ENCODE measurements at places on chromosomes 5 and 9. TPM values are rescaled to one million over a fixed set of nuclear protein-coding genes. Genes with fewer than 3 reads are reported as not detected.

GRCh38 chr9:17528859-17529258 lies 50.0 kb upstream of the SH3GL2 start:
- DNase-seq, result no peak
- H3K4me1 ChIP-seq, result peaks cover 4% of the 10 kb centered on the region
- H3K27ac ChIP-seq, result no peak overlapping the region

Gene MRNIP
- 10.1 TPM for total RNA-seq

- peak; percentile 93 for DNase-seq
- peaks cover 26% of the 10 kb centered on the region for H3K4me1 ChIP-seq
- H3K27ac ChIP-seq, result no peak overlapping the region
- peak overlapping the region; percentile 76 for H3K4me3 ChIP-seq
- H3K27me3 ChIP-seq, result no peaks in the 10 kb centered on the region
Observed at GRCh38 chr9:129664746-129665388, 580 bp upstream of the PRRX2 start.

- no peaks in the 10 kb centered on the region for H3K36me3 ChIP-seq
- H3K27ac ChIP-seq, result no peak overlapping the region
- H3K4me1 ChIP-seq, result peaks cover 4% of the 10 kb centered on the region
- no peaks in the 10 kb centered on the region for H3K27me3 ChIP-seq
- DNase-seq, result no peak
- no peak overlapping the region for H3K4me3 ChIP-seq
Observed at GRCh38 chr9:36677611-36678010, 104.9 kb downstream of the MELK start.

DNA sequence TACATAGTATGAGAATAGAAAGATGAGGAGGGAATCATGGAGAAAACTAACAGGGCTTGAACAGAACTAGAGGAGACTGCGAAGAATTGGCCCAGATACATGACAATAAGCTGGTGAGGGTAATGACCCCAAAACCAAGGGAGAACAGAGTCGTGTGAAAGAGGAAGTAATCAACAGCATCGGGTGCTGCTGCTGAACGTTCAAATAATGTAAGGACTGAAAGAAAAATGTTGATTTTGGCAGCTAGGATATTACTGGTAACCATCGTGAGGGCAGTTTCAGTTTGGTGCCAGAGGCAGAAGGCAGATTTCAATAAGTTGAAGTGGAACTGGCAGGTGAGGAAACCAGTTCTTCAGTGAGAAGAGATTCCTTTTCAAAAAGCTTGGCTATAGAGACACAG lies 66.8 kb upstream of the SMC2 start:
- no peaks in the 10 kb centered on the region for H3K4me1 ChIP-seq
- no peak for DNase-seq
- no peaks in the 10 kb centered on the region for H3K36me3 ChIP-seq
- H3K4me3 ChIP-seq, result peak overlapping the region; percentile 27

DNA sequence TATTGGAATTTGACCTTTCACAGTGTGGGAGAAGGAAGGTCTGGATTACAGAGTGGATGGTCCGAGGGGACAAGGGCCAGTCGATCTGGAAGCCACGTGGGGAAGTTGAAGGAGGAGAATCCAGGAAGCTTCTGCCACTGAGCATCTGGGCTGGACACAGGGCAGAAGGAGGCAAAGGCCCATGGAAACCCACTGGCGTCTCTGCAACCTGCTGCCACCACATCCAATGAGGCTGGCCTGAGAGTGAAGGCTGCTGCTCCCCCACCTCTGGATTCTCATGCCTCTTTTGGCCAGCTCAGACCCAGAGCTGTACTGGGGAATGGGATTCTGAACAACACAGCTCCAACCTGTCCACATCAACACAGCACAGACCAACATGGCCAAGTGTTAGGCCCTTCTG lies 48.9 kb upstream of the BOD1 start:
- H3K27me3 ChIP-seq, result no peaks in the 10 kb centered on the region
- H3K4me3 ChIP-seq, result no peak overlapping the region
- H3K36me3 ChIP-seq, result no peaks in the 10 kb centered on the region
- no peak for DNase-seq

GRCh38 chr5:72380492-72381274 lies 60.5 kb downstream of the PTCD2 start:
- no peaks in the 10 kb centered on the region for H3K27me3 ChIP-seq
- H3K36me3 ChIP-seq, result no peaks in the 10 kb centered on the region
- peaks cover 40% of the 10 kb centered on the region for H3K4me1 ChIP-seq
- DNase-seq, result no peak
- H3K4me3 ChIP-seq, result no peak overlapping the region

GRCh38 chr5:90560771-90561170 lies 2.2 kb downstream of the ADGRV1 start:
- H3K27ac ChIP-seq, result no peak overlapping the region
- H3K36me3 ChIP-seq, result no peaks in the 10 kb centered on the region
- no peak overlapping the region for H3K4me3 ChIP-seq
- H3K27me3 ChIP-seq, result peaks cover 45% of the 10 kb centered on the region

DNA sequence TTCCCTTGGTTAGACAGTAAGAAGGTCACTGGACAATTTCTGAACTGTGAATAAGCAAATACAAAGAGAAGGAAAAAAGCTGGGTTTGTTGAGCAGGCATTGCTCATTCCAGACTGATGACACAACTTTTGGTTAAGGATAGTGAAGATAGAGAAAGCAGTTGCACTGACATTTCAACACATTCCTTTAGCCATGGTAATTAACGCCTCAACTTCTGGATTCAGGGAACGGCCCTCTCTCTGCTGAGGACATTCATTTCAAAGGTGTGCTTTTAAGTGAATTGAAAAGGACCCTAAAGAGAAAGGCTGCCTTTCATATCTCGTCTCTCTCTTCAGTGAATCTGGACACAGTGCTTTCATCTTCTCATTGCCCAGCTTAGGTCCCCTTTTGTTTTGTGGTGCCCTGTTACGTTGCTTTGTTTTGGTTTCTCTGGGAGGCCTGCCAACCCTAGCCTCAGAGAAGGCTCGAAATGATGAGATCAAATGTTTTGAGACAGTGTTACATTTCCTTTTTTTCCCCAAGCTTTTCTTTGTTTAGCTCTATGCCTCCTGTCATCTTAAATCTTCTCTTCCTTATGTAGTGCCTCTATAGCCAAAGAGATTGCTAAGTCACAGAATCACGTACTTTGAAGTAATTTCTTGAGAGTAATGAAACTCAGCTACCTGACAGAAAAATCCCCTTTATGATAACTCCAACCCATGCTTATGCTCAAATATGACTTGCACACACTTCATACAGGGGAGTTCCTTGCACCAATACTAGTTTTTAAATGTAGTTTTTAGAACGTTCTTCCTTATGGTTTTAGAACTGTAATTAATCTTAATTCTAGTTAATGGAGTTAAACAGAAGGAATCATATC lies 94.4 kb upstream of the IFNE start:
- peak; percentile 78 for DNase-seq
- H3K36me3 ChIP-seq, result no peaks in the 10 kb centered on the region
- H3K4me1 ChIP-seq, result peaks cover 37% of the 10 kb centered on the region
- peak overlapping the region; percentile 94 for H3K27ac ChIP-seq

Gene SPATA31D4
- total RNA-seq, result not detected

GRCh38 chr9:35729700-35730485 lies 2.1 kb downstream of the TLN1 start:
- H3K4me1 ChIP-seq, result peaks cover 70% of the 10 kb centered on the region
- H3K36me3 ChIP-seq, result peaks cover 23% of the 10 kb centered on the region
- no peaks in the 10 kb centered on the region for H3K27me3 ChIP-seq
- DNase-seq, result peak; percentile 98
- H3K27ac ChIP-seq, result peak overlapping the region; percentile 87

Gene SLC30A5
- 47.7 TPM for total RNA-seq

Gene NDFIP1
- 115 TPM for total RNA-seq

DNA sequence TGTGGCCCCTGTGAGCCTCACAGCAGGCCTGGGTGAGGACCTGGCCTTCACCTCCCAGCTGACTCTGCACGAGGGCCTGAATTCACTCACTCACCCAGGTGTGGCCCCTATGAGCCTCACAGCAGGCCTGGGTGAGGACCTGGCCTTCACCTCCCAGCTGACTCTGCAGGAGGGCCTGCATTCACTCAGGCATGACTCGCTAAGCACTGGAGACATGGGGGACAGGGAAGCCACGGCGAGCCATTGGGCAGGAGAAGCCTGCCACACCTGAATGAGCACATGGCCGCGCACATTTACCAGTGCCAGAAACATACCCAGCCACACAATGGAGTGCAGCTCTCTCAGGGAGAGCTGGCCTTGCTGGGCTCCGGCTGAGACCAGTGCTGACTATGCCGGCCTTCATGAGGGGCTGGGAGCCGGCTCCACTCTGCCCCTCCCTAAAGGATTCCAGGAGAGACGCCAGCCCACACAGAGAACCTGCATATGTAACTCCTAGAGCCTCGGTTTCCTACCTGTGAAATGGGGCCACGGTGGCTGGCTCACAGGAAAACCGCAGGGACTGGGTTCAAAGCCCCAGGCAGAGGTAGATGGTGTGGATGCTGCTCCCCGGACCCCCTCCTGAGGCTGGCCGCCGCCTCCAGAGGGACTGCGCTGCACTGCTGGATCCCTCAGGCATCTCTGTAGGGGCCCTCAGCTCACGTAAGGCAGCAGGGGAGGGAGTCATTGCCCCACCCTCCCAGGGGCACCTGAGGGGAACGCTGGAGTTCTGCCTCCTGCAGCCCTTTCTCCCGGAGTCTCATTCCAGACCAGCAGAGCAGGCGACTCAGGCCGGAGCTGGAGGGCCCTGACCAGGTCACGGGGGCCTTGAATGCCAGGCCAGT lies 7.2 kb downstream of the ADAMTS2 start:
- DNase-seq, result no peak
- peaks cover 57% of the 10 kb centered on the region for H3K36me3 ChIP-seq
- H3K4me1 ChIP-seq, result peaks cover 10% of the 10 kb centered on the region
- H3K4me3 ChIP-seq, result no peak overlapping the region

DNA sequence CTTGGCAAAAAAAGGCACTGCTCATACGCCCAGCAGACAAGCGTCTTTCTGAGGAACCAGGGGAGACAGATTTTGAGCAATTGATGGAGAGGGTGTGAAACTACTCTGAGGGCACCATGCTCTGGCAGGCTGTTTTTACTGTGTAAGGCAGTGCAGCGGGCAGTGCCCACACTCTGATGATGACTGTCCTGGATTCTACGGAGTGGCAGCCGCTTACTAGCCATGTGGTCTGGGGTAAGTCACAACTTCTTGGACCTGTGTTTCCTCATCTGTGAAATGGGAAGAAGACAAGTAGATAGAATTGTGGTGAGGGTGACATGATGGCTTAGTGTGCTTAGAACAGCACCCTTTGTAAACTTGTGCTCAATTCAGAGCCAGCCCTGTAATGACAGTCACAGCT lies 38.8 kb downstream of the FABP6 start:
- no peaks in the 10 kb centered on the region for H3K27me3 ChIP-seq
- DNase-seq, result no peak
- H3K4me3 ChIP-seq, result no peak overlapping the region
- H3K4me1 ChIP-seq, result no peaks in the 10 kb centered on the region
- no peak overlapping the region for H3K27ac ChIP-seq

GRCh38 chr5:88786789-88787188 lies 96.2 kb downstream of the MEF2C start:
- no peak overlapping the region for H3K4me3 ChIP-seq
- no peak for DNase-seq
- H3K27ac ChIP-seq, result peak overlapping the region; percentile 100
- peaks cover 27% of the 10 kb centered on the region for H3K4me1 ChIP-seq
- H3K27me3 ChIP-seq, result no peaks in the 10 kb centered on the region
- no peaks in the 10 kb centered on the region for H3K36me3 ChIP-seq

DNA sequence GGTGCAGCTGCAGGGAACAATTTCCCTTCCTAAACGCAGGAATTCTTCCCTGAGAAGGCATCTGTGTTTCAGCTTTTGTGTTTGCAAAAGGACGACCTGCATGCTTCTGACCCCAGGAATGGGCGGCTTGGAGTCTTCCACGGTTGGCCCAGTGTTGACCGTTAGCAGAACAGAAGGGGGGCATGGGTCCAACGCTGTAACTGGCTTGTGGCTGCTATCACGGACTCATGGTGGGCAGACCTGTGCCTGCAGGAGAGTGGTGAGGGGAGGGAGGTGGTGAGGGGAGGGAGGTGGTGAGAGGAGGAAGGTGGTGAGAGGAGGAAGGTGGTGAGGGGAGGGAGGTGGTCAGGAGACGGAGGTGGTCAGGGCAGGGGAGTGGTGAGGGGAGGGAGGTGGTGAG lies 388.6 kb upstream of the IRX4 start:
- no peak for DNase-seq
- no peaks in the 10 kb centered on the region for H3K27me3 ChIP-seq
- no peaks in the 10 kb centered on the region for H3K36me3 ChIP-seq
- H3K27ac ChIP-seq, result no peak overlapping the region
- H3K4me3 ChIP-seq, result no peak overlapping the region
- H3K4me1 ChIP-seq, result no peaks in the 10 kb centered on the region

Gene PCDHGB1
- 5.0 TPM for total RNA-seq

Gene KCNV2
- total RNA-seq, result not detected

- peaks cover 4% of the 10 kb centered on the region for H3K27me3 ChIP-seq
- no peaks in the 10 kb centered on the region for H3K36me3 ChIP-seq
- H3K4me3 ChIP-seq, result no peak overlapping the region
- DNase-seq, result peak; percentile 88
- no peaks in the 10 kb centered on the region for H3K4me1 ChIP-seq
- H3K27ac ChIP-seq, result no peak overlapping the region
Observed at GRCh38 chr9:127204771-127205470, 59.7 kb upstream of the GARNL3 start.

Gene KCNIP1
- not detected for total RNA-seq

Gene OGN
- 0.88 TPM for total RNA-seq

- H3K27me3 ChIP-seq, result peaks cover 19% of the 10 kb centered on the region
- no peaks in the 10 kb centered on the region for H3K36me3 ChIP-seq
- no peak for DNase-seq
Observed at GRCh38 chr5:141328231-141328630, 2.1 kb upstream of the PCDHGA1 start.

- peaks cover 8% of the 10 kb centered on the region for H3K4me1 ChIP-seq
- no peak overlapping the region for H3K27ac ChIP-seq
- H3K36me3 ChIP-seq, result no peaks in the 10 kb centered on the region
- DNase-seq, result no peak
- no peak overlapping the region for H3K4me3 ChIP-seq
Observed at GRCh38 chr9:117775591-117775990, 71.4 kb downstream of the TLR4 start.

All from osteoblast (primary cell).